ENCODE measurements at places on chromosomes 4 and X. TPM values are rescaled to one million over a fixed set of nuclear protein-coding genes. Genes with fewer than 3 reads are reported as not detected.

AADAT gene
- 1.6 TPM for total RNA-seq

PDHA2 gene
- total RNA-seq: not detected

REELD1 gene
- not detected for total RNA-seq

TEX11 gene
- total RNA-seq: not detected

ATP8A1 gene
- total RNA-seq: 25.8 TPM

CPZ gene
- 0.90 TPM for total RNA-seq

RHOXF1 gene
- total RNA-seq: not detected

SPIN2A gene
- total RNA-seq: not detected

VCX3A gene
- total RNA-seq: not detected

GC gene
- not detected for total RNA-seq

TRIM75 gene
- not detected for total RNA-seq

ODAPH gene
- total RNA-seq: not detected

SMIM10L2A gene
- 2.7 TPM for total RNA-seq

FAM184B gene
- not detected for total RNA-seq

TRO gene
- 4.9 TPM for total RNA-seq

KLB gene
- total RNA-seq: 0.47 TPM

HTN1 gene
- not detected for total RNA-seq

DNA sequence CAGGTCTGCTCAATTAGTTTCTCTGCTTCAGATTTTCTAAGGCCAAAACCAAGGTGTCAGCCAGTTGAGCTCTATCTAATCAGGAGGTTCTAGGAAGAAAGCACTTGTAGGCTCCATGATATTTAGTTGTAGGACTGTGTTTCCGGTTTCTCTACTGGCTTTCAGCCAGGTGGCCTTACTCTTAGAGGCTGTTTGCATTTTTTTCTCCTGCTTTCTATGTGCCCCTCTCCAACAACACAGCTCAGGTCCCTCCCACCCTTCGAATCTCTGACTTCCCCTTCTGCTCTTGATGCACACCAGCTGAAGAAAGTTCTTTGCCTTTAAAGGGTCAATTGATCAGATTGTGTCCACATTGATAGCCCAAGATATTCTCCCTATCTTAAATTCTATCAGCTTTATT, 245.2 kb downstream of the RAB28 start:
- DNase-seq: no peak

- DNase-seq: no peak
Observed at GRCh38 chr4:519203-519651, 20.2 kb downstream of the PIGG start.

- DNase-seq: no peak
Observed at GRCh38 chr4:138522366-138522765, 280.2 kb upstream of the SLC7A11 start.

DNA sequence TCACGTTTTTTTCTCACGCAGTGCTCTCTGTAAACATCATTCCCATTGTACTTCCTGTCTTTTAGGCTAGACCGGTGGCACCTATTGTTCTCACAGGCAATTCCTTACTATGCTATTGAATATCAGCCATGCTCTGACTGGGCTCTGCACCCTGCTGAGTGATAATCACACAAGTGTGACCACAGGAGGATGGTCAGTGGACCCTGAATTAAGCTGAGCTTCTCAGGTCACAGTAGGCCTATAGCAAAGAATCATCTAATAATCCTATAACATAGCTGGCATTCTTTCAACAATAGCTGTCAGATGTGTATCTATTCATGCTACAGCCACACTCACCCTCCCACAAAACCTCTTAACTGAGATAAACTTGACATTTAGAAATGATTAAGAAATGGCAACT, 2399.8 kb upstream of the TENM3 start:
- no peak for DNase-seq

- no peak for DNase-seq
Observed at GRCh38 chr4:46249516-46249915, 125.7 kb upstream of the GABRG1 start.

DNA sequence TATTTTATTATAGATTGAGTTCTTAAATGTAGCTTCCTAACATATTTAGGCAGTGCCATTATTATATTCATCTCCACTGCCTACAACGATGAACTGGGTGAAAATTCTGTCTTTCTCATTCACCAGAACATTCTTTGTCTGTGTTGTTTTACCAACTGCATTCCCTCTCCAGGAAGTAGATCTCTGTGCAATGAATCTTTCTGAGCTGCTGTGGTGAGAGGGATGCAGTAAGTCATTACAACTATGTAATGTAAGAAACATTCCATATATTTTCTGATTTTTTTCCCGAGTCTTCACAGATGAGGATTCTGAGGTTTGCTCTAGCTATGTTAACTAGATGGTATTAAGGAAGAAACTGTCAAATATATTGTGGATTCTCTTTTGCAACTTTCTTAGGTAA, 811.9 kb upstream of the PCDH7 start:
- DNase-seq: no peak

GRCh38 chr4:2332201-2332975, 70.5 kb upstream of the MXD4 start:
- peak; percentile 34 for DNase-seq

DNA sequence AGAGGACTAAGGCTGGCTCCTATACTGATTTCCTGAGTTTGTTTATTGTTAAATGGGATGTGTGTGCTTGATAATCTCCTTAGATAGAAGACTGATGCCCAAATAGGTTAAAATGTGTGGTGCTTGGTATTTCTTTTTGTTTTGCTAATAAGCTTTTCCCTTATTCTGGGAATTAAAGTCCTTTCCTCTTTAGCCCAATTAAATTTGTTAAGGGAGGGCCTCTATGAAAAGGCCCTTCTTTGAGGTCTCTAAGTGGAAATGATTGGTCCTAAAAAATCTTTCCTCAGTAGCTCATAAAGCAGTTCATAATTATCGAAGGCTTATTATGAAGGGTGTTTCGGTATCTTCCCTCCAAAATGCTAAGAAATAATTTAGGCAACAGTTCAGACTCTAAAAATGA, at the start of gene RRH:
Gene RRH, plus strand, starts transcription at position 301 of the 400 bp plus-strand sequence. Its CDS starts 56 bp downstream, at position 357.
- no peak for DNase-seq

- DNase-seq: no peak
Observed at GRCh38 chr4:139872274-139872673, 206.7 kb downstream of the MGST2 start.

- DNase-seq: no peak
Observed at GRCh38 chrX:31132821-31133241, 61.0 kb upstream of the FTHL17 start.

- no peak for DNase-seq
Observed at GRCh38 chr4:109811707-109812106, 3.9 kb upstream of the GAR1 start.

DNA sequence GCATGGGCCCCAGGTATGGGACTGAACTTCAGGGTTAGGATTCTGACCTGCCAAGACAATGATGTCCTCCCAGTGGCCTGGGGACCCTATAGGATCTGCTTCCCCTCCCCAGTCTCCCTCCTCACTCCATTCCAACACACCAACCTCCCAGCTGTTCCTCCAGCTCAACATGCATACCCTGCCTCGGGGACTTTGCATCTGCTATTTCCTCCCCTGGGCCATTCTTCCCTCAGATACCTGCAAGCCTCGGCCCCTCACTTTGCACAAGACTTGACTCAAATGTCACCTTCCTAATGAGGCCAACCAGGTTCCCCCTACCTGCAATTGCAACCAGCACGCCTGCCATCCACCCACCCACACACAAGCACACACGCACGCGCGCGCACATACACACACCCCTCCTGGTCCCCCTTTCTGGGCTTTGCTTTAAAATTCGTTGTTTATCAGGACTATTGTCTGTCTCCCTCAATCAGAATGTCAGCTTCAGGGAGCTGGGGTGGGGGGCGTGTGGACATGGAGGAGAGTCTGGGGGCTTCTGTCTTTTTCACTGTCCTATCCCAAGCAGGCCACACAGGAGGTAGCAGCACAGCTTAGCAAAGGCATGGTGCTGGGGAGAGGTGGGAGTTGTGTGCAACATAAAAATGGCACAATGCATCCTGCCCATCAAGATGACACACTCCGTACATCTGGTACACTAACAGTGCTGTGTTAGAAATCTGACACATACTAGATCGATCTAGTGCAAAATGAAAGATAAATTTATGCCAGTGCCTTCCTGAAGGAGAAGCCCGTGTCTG, 20.6 kb upstream of the PPP2R2C start:
- no peak for DNase-seq

GRCh38 chr4:126710935-126711334, 921.8 kb upstream of the INTU start:
- DNase-seq: no peak

DNA sequence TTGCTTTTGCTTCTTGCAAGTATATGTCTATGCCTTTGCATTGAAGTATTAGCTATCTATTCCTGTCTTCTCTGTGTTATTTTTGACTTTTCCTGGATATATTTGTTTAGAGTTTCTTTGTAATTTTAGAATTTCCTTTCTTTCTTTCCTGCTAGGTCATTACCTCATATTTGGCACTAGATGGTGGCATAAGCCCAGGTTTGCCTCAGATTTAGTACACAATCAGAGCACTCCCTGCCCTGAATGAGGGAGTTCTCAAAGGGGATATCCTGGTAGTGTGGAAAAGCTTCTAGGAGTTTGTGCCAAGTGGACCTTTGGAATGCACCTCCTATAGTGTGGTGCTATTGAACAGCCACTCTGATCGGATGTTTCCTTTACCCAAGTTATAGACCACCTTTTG, 181.6 kb downstream of the UGT8 start:
- no peak for DNase-seq

DNA sequence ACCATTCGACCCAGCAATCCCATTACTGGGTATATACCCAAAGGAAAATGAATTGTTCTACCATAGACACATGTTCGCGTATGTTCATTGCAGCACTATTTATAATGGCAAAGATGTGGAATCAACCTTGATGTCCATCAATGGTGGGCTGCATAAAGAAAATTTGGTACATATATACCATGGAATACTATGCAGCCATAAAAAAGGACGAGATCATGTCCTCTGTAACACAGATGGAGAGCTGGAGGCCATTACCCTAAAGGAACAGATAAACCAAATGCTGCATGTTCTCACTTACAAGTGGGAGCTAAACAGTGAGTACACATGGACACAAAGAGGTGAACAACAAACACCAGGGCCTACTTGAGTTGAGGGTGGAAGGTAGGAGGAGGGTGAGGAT, 45.1 kb downstream of the SCML2 start:
- DNase-seq: no peak

DNA sequence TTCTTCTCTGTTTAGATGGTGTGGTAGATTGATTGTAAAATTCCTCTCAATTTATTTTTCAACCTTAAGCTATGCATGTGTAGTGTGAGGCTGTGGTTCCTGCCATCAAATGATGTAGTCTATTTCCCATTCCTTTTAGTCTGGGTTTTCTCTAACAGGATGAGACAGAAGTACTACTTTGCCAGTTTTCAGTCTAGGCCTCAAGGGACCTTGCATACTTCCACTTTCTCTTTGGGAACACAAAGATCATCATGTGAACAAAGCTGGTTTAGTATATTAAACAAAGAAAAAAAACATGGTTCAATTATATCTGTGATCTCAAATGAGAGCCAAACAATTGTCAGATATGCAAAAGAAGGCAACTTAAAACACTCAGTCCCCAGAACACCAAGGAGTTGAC, 1284.0 kb downstream of the RAPGEF2 start:
- DNase-seq: no peak

- DNase-seq: no peak
Observed at GRCh38 chr4:122073615-122074014, 78.5 kb upstream of the BLTP1 start.

GRCh38 chr4:653080-653821, 20.8 kb downstream of the ATP5ME start:
- DNase-seq: no peak

DNA sequence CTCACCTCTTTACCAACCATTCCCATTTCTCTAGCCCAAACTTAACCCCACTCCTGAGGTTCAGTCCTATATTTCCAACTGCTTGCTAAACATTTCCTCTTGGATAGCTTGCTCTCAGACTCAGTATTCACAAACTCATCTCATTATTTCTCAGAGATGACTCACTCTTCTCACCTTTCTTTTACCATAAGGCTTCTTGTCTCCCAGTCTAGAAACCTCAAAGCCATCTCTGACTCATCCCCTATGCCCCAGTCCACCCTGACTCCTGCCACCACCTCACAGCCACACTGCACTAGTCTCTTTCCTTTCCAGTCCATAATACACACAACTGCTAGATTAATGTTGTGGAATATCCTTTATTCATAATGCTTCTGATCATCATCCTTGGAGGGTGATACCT, 4.8 kb downstream of the FRMPD3 start:
- no peak for DNase-seq

- DNase-seq: no peak
Observed at GRCh38 chr4:54165438-54165837, 63.7 kb upstream of the PDGFRA start.

DNA sequence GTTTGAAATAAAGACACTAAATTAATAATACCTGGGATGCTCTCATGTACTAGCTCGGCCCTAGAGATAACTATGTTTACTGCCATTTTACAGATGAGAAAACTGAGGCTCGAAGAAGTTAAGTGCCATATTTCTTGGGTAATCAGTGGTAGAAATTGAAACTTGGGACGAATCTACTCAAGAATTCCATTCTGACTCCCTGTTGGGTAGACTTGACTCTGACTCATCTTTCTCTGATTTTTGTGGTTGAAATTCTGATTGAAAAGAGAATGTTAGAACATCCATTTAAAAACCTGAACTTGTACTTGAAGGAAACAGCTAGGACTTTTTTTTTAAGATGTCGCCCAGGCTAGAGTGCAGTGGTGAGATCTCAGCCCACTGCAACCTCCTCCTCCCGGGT, 50.1 kb upstream of the NSUN7 start:
- no peak for DNase-seq

GRCh38 chrX:68420559-68420958, 12.7 kb downstream of the OPHN1 start:
- no peak for DNase-seq

DNA sequence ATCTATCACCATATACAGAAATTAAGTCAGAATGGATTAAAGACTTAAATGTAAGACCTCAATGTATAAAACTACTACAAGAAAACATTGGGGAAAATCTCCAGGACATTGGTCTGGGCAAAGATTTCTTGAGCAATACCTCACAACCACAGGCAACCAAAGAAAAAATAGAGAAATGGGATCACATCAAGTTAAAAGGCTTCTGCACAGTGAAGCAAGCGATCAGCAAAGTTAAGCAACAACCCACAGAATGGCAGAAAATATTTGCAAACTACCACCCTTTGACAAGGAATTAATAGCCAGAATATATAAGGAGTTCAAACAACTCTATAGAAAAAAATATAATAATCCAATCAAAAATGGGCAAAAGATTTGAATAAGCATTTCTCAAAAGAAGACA, 236.9 kb upstream of the EMCN start:
- DNase-seq: no peak

DNA sequence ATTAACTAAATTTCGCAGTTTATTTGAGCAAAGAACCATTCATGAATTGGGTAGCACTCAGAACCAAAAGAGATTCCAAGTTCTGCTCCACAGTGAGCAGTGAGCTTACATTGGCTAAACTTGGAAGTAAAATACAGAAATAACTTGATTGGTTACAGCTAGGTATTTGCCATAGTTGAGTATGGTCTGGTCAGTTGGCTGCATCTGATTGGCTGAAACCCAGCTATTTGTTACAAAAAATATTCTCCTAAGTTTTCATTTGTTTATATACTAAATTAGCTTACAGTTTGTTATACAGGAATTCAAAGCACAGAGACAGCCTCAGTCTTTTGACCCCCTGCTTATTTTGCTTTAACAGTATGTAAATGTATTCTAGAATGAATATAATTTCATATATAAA, 215.1 kb downstream of the RELL1 start:
- no peak for DNase-seq

GRCh38 chr4:42995343-42995944, 102.9 kb downstream of the GRXCR1 start:
- DNase-seq: no peak

Measured in right atrium auricular region (tissue), 2 donors.